Fibroblast of skin of right quadriceps (primary cell): ENCODE measurements at places on chromosomes 1 and 21.
A peak's percentile ranks its signal among the peaks of the same experiment; 100 is the strongest.

GRCh38 chr1:226405411-226405988 is 2.4 kb downstream of the PARP1 start:
- no peak for DNase-seq

DNA sequence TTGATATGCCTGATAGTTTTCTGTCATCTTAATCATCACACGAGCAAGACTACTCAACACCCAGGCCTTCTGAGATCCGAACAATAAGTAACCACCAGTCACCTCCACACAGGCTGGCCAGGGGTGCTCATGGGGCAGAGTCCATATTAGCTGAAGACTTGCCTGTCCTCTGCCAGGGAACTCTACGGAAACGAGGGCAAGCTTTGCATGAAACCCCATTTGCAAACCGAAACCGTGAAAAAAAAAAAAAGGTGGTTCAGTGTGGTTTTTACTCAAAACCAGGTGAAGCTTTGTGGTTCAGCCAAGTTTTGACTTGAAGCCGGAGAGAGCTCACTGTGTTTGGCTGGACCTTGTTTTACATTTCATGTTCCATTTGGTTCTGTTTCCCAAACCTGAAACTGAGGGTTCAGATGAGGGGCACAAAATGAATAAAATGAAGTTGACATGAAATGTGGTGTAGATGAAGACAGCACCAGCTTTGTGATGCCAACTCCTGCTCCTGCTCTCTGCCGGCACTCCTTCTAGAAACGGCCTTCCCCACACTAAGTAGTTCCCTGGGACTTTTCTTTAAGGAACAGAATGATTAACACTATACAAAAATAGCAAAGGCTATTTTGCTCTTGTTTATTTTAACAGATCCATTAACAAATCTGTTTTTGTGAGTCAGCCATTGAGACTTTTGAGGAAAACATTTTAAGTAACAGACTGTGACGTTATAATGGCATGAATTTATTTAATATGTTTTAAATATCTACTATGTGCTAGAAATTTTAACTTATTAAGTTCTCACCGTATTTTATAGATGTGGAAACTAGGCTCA is 74.7 kb downstream of the RUNX1 start:
- DNase-seq = no peak

GRCh38 chr1:30534551-30534940 is 188.8 kb downstream of the MATN1 start:
- no peak for DNase-seq

- DNase-seq = no peak
Observed at GRCh38 chr1:87167157-87167789, 161.4 kb upstream of the LMO4 start.

DNA sequence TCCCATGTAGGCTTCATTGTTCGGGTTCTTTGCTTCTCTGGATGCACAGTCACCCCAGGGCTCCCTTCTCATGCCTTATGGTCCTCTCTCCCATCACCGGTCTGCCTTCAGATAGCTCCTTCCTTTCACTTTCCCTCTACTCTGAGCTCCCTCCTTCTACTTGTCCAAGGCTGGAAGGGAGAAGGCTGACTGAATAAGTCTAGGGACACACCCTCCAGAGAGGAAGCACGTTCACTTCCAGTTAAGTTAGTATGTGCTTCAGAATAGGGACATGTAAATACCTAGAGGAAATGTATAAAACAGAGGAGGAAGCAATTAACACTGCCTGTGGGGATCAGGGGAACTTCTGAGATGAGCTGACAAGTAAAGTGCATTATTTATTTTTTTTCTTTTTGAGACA is 23.5 kb downstream of the CXADR start:
- DNase-seq = no peak

DNA sequence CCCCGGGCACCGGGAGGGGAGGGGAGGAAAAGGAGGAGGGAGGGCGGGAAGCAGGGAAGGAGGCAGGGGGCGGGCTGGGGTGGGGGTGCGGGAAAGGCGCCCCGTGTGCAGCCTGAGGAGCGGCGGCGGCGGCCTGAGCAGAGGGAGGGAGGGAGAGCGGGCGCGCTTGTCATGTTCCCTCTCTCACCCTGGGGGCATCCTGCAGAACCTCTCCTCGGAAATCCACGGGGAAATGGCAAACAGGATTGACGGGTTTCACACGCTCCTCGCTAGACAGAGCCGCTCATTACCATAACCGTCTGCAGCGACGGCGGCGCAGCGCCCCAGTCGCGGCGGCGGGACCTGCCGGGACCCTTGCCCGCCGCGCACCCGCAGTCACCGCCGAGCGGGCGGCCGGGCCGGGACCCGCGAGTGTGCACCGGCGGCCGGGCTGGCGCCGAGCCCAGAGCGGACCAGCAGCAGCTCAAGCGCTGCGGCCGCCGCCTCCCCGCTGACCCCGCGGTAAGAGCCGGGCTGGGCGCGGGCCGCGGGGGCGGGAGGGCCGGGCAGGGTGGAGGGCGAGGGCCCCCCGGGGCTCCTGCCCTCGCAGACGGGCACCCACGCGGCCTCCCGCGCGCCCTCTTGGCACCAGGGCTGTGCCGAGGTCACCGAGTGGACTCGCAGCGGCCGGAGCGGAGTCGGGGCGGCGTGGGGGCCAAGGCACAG is at the start of gene SERTAD4:
Gene SERTAD4 (plus strand): TSS at position 286 of the 705 bp plus-strand sequence. CDS start 5,165 bp downstream, outside the sequence.
- no peak for DNase-seq

DNA sequence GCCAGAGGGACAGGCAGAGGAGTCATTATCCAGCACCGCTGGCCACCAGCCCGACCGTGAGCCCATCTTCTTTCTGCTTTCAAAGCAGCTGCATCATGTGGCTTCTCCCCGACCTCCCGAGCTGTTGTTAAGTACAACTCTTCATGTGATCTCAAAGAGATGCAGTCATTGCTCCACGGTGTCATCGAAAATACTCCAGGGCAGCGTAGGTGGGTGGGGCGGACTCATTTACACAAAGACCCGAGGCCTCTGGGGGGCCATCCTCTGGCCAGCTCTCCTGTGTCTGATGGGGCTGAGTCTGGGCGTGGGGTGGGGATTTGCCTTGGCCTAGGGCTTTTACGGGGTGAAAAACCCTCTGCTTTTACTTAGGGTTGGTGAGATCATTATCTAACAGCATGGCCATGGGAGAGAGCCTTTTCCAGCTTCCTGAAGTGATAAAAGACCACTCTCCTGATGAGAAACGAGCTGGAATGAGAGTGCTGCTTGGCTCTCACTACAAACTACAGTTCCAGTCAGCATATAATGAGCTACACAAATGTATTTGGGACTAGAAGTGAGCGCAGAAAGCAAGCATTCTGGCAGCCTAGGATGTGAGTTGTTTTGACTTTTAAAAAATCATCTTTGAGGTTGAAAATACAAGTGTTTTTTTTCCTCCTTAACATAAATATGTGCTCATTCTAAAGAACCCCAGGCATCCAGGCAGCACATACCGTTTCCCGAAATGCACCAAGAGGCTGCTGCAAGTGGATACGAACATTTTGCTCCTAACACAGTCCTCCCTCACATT is 165.0 kb downstream of the RHOU start:
- no peak for DNase-seq

- DNase-seq = peak; percentile 77
Observed at GRCh38 chr1:16612332-16613172, 812 bp downstream of the NBPF1 start.
